ENCODE measurements at places on chromosomes 12 and 14.

DNA sequence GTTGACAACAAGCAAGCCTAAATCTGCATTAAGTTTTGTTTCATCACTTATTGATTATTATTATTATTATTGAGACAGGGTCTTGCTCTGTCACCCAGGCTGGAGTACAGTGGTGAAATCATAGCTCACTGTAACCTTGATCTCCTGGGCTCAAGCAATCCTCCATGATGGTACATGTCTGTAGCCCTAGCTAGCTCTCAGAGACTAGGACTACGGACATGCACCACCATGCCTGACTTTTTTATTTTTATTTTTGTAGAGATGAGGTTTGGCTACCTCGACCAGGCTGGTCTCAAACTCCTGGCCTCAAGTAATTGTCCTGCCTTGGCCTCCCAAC is 35.7 kb upstream of the STK38L start:
- DNase-seq = no peak

- no peak for DNase-seq
These were observed 1.6 kb downstream of the ART4 start for GRCh38 chr12:14841761-14842160.

DNA sequence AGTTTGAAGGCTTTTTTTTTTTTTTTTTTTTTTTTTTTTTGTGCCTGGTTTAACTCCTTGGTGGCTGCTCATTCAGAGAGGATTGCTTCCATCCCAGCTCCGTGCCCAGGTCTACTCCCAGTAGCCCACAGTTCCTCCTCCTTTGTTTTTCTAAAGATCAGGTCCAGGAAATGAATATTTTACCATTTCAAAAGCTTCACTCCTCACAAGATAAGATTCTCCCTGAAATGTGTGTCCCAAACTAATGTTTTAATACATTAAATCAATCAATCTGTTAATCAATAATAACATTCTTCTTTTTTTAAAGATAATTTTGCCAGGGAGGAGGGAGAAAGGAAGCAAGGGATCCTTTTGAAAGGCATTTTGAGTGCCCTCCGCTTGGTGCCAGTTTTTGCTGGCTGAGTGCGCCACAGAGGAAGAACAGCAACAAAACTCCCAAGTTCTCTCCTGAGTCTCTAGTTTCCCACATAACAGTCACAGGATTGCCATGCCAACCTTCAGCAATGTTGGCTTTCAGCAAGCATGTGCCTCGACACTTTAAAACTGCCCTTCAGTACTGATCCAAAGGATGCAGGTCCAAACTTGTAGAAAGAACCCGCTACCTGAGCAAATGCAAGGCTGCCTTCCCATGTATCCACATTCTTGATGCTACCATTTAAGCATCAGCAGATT is 99.2 kb downstream of the RMST start:
- DNase-seq = no peak

DNA sequence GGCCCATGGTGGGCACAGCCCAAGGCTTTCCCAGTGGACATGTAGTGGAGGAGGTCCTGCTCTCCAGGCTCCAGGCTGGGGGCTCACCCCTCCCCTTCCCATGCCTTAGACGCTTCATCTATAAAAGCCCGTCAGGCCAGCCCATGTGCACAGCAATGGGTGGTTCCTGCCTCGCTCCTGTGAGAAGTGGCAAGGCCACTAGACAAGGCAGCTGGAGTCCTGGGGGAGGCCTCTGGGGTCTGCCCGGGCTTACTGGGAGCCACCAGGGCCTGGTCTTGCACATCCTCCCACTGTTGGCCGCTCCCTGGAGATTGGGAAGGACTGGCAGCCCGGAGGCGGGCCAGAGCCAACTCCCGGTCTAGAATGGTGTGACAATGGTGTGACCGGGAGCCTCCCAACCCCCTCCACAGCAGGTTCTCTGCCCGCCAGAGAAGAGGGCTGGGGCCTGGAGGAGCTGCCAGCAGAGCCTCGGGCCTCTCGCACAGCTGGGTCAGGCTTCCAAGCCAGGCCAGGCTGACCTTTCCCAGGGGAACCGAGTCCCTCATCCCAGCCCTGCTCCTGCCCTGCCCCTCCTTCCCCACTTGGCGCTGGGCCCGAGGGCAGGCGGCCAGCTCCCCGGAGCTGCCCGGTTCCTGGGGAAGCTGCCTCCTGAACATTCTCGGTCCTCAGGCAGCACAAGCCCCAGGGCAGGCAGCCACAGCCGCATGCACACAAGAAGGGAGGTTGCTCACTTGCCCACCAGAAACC is 97.9 kb downstream of the RFLNA start:
- DNase-seq = no peak

GRCh38 chr14:86933958-86934595 is 1058.9 kb downstream of the GALC start:
- no peak for DNase-seq

DNA sequence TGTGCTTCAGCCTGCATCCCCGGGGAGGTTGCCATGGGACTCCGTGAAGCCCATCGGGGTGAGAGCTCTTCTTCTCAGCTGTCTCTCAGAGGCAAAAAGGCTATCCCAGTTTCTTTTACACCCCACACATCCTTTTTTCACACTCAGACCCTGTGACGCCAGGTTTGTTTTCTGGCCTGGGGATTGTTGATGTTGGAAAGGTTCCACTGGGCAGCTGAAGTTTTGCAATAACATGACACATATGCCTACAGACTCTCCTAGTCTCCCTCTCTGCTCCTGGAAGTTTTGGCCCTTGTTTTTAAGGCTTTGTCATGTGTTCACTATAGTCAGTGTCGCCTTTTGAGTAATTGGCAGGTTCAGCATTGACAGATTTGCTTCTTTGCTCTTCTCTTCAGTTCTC is 118.6 kb downstream of the SMOC1 start:
- DNase-seq = no peak

DNA sequence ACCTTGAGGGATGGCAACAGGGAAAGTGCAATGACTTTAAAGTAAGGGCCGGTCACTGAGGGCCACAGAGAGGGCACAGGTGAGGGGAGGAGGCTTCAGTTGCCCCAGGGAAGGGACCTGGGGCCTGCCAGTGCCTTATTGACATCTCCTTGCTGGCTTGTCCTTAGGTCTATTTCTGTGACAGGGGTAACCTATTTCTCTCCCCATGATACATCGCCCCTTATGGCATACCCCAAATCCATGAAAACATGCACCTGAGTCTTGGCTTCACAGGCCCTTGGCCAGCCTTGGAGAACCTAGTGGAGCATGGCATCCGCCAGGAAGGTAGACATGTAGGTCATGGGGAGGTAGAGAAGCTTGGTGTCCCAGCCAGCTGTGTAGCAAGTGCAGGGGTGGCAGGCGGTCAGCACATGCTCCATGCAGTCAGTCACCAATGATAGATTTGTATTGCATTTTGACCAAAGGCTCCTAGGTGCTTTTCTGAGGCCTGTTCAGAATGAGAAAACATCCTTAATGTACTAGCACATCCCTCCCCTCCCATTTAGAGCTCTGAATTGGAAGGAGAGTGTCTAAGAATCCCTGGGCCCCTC is 23.6 kb upstream of the RDH16 start:
- DNase-seq = no peak

DNA sequence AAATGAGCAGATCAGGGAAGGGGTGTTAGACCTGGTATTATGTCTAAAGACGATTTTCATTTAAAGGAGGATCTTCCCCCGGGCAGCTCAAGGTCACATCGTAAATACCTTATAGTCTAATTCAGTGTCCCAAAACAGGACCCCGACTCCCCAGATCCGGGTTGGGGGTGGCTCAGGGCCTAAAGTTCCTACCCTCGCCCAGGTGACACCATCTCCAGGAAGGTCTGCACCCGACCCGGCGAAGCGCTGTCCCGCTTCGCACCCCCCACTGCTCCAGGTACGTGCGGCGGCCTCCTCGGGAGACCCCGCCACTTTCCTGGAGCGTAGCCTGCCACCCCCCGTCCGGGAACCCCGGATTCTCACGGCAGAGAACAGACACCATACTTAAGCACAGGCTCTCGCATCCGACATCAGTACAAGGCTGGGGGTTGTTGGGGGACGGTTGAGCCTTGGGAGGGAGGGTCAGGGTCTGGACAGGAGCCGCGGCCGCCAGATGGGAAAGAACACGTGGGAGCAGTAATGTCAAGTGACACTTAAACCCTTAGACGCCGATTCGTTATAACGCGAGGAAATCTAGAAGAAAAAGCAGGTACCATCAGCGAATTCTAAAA is 556 bp downstream of the TIMM9 start:
- DNase-seq = no peak
